SJCRH30 (cell line): ENCODE measurements at places on chromosomes 7 and 10. TPM values are rescaled to one million over a fixed set of nuclear protein-coding genes. Genes with fewer than 3 reads are reported as not detected.

- peak; percentile 83 for DNase-seq
Measured at GRCh38 chr7:30740417-30741181, 11.3 kb upstream of the INMT start.

- no peak for DNase-seq
Measured at GRCh38 chr7:41954976-41955375, 252.1 kb upstream of the INHBA start.

DNA sequence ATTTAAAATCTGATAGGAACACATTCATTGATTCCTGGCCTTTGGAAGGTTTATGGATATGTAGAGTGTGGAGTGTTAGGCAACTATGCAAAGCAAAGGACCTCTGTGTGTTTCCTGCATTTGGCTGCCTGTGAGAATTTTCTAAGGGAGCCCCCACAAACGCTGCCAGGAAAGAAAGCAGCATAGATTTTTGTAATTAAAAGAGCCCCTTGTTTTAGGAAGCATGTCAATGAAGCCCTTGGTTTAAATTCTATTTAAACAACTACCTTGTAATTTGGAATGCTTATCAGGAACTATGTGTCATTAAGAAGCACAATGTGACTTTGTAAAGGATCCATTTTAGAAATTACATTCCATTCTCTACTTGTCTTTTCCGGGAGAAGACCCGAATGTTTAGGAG, 742.5 kb downstream of the NXPH1 start:
- DNase-seq, result no peak

DNA sequence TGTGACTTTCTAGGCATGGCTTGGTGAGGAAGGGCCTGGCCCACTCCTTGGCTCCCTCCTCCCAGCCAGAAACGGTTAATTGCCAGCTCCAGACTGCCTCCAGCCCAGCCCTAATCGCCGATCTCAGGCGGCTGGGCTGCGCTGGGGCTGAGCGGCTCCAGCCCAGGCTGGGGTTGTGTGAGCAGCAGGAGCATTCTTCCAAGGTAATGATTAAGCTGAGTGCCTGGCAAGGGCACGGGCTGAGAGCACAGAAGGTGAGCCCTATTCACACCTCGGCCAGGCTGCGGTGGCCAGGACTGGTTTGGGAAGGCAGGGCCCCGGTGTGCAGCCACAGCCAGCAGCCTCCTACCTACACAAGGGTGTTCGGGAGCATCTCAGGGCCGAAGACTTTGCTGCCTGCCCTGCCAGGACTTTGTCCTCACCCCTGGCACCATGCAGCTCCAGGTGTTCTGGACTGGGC, at the start of gene TMEM72:
TMEM72 (plus strand) TSS at position 257 of the 460 bp plus-strand sequence; CDS start at position 433, 176 bp downstream.
- no peak for DNase-seq

DNA sequence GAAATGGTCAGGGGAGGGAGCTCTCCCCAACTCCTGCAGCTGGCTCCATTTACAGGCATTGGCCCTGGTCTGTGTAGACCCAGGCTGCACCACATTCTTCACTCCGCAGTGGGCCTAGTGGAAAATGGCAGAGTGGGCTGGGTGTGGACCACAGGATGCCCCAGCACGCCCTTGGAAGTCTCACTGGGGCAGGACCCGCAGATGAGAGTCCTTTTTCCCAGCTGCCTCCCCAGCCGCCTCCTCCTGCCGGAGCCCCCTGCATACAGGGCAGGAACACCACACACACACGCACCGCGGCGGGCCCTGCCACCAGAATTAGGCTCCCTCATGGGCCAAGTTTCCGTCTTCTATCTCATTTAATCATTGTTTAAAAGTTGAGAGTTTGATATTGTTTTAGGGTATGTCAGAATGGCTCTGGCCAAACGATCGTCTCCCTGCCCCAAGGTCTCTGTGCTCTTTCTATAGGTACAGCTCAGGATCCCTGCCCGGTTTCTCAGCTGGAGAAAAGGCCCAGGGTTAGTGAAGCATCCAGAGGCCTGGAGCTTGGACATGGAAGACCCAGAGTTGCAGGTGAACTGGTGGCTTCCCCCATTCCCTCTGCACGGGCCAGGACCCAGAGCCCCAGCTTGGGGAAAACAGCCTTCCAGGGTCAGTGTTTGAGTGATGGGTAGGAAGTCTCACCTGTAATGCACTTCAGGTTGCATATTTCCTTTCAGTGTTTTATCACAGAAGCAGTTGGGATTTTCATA, 42.0 kb downstream of the ZNF467 start:
- no peak for DNase-seq

DNA sequence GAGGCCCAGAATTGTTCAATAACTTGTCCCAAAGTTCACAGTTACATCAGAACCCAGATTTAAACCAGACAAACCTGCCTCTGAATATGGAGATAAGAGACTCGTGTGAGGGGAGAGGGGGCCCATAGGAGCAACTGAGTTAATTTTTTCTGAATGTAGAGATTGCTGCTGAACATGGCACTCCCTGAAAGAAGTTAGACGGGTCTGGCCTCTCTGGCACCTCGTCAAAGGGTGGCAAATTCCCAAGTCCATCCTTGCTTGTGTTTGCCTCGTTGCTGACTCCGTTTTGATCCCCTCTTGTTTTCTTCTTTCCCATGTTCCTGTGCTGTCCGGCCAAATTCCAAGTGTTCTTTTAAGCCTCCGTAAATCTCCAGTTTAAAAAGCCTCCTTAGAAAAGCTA, 35.2 kb upstream of the YAE1 start:
- DNase-seq, result no peak

DNA sequence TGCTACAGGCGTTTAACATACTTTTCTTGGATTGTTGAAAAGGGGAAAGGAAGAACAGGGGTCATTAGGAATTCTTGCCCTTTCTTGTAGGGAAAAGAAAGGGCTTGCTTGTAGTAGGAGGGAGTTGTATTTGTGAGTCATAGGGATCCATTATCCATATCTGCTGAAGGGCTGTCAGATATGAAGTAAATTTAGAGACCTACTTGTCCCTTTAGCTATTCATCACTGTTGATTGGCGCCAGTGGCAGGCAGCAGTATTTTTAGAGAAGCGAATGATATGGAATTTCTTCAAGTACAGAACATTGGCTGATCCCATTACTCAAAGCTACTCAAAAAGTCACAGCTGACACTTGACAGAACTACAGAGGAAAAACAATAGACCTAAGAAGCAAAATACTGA, 97.7 kb downstream of the CELF2 start:
- no peak for DNase-seq

DNA sequence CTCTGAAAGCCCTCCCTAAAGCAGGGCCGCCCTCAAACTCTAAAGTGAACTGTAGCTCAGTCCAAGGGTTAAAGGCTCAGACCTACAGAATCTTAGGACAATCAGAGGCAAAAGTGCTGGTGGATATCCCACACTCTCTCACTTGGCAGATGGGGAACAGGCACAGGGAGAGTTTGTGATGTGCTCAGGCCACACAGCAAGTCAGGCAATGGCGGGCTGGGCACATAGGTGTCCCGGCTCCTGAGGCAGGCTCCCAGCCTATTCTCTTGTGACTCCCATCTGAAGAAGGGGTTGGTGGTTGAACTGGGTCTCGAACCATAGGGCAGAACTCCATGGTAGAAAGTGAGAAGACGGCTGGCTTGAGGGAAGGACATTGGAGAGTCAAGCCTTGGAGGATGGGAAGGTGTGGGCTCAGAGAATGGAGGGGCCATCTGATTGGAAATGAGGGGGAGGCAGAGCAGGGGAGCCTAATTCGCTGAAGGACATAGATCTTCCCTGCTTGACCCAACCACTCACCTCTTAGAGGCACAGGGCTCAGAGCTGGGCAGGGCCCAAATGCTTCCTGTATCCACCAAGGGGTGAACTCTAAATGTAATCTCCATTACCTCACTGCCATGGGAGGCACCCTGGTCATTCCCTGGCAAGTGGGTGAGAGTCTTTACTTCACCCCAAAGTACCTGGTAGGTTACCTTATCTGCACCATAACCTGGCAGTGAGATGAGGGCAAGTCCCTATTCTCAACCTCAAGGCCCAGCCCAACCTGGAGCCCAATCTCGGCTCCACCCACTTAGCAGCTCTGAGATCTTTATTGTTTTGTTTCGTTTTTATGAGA, 4.9 kb upstream of the ZMIZ1 start:
- DNase-seq, result no peak

DNA sequence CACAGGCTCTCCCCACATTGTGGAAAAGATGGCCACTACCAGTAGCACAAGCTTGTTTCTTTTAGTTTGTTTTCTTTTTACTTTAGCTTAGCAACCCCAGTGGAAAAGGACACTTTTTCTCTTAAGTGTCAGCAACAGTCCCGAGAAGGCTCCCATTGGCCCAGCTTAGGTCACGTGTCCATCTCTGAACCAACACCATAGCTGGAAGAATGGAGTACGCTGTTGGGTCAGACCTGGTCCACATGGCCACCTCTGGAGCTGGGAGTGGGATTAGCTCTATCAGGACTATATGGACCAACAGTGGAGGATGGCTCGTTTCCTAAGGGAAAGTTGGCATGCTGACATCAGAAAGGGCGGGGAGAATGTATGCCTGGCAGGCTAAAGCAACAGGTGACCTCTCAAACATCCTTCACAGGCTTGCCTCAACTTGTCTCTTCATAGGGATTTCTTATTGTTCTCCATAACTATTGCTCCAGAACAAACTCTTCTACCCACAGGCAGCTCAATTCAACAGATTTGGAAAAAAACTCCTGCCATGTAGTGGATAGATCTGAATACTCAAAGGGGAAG, 27.6 kb upstream of the NEUROG3 start:
- DNase-seq, result no peak

GRCh38 chr7:87926581-87927461, 7.2 kb upstream of the ADAM22 start:
- DNase-seq, result no peak

DNA sequence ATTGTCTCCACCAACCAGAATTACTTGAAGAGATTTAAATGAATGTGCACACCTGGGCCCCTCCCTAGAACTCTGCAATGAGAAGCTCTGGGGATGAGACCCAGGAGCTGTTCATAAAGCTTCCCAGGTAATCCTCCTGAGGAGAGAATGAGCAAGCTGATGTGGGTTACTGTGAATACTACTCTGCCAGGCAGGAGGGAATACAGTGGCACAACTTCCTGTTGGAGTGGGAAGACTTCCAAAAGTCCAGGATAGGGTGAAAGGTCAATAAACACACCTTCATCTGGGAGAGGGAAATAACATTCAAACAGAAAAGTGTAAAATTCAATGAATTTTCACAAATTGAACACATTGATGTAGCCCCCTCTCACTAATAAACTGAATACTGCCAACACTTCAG, 351.4 kb downstream of the ABCA13 start:
- DNase-seq, result no peak

GRCh38 chr7:21911341-21911875, 34.3 kb downstream of the CDCA7L start:
- no peak for DNase-seq

GRCh38 chr7:23343102-23343501, 44.0 kb downstream of the MALSU1 start:
- no peak for DNase-seq

DNA sequence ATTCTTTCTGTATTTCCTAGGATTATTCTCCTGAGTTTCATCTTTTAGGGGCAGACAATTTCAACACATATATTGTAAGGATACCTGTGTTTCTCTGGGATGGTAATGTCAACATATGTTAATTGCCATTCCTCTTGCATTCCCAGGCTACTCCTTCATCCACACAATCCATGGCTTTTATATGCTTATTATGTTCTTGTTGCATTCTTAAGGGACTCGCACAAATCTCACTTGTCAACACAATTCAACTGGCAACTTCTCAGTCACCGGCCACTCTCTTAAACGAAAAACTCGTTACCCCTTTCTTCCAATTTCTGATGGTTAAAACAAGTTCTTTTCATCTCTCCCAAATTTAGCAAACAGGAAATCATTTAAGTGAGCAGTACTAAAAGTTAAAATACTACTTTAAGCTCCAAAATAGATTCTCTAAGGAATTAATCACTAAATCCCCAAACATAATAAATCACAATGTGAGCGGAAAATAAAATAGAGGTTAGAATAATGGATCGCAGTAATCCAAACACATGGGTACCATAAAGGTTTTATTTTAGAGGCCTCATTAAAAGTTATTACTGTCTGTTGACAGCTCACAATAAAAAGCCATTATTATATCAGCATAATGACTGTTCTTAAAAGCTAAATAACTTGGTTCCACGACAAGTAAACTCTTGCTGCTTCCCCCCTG, 223.2 kb downstream of the ELMO1 start:
- DNase-seq, result no peak

DNA sequence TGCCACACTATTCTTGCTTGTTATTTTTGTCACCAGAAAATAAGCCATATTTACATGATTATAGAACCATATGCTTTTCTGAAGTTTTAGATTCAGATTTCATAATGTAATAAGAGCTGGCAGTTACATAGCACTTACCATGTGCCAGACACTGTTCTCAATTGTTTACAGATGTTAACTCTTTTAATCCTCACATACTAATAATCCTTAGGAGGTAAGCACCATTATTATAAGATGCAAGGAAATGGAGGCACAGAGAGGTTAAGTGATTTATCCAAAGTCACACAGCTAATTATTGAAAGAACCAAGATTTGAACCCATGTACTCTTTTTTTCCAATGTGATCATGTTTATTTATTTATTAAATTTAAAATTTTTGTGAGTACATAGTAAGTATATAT, 57.2 kb downstream of the CREB5 start:
- no peak for DNase-seq

GRCh38 chr10:22630234-22631174, 83.9 kb downstream of the PIP4K2A start:
- DNase-seq, result no peak

DNA sequence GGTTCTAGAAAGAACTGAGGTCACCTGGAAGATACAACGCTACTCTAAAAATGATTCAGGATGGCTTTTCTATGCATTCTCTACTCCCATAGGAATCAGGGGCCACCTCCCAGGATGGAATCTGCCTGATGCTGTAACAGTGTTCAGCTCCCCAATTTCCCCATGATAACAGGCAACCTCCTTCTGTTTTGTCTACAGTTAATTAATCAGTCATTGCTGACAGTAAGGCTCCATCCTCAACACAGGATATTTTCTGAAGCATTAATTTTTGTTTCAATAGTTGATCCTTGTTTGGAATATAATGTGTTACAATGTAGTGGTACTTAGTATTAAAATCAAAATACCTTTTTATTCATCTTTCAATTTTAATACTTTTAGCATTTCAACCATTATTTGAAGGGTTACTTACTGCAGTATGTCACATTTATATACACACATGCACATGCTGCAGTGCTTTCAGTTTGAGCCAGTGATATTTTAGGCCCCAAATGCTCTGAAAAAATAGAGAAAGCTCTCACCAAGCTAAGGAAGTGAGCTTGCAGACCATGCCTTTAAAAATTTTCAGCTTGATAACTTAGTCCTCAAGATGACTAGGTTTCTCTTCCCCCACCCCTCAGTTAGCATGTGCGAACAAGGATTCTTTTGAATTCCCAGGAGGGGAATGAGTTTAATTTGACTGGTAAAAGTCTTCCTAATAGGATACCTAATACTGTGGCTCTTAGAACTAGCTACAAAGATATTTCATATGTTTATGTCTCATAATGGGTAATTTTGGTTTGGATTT, 592 bp upstream of the PIK3CG start:
- no peak for DNase-seq

GRCh38 chr7:90603346-90603745, 7.2 kb downstream of the CDK14 start:
- no peak for DNase-seq

GRCh38 chr10:5906651-5907050, 16.6 kb downstream of the FBH1 start:
- DNase-seq, result no peak

GRCh38 chr7:51727441-51727840, 410.8 kb upstream of the COBL start:
- DNase-seq, result no peak

GRCh38 chr10:63634488-63635065, 113.4 kb downstream of the REEP3 start:
- no peak for DNase-seq

The PNLIPRP2 gene
- not detected in 2 replicates for total RNA-seq

The MMRN2 gene
- total RNA-seq, result 1.6 and 1.9 TPM in 2 replicates

The MYPN gene
- 0.13 and 0.40 TPM in 2 replicates for total RNA-seq

The HOXA5 gene
- total RNA-seq, result 10.4 and 11.9 TPM in 2 replicates

The ELAPOR2 gene
- 16.7 and 21.0 TPM in 2 replicates for total RNA-seq

The FGFBP3 gene
- total RNA-seq, result 0.53 and 0.73 TPM in 2 replicates
